ENCODE measurements at places on chromosomes 2 and 18.
A peak's percentile ranks its signal among the peaks of the same experiment; 100 is the strongest.

GRCh38 chr18:57803103-57803969, at the start of gene ATP8B1:
ATP8B1 (minus strand) TSS chr18:57803315; CDS start chr18:57731807, 71,508 bp downstream.
- DNase-seq: peak; percentile 74

GRCh38 chr2:173217116-173217840, 137.4 kb upstream of the CDCA7 start:
- no peak for DNase-seq

DNA sequence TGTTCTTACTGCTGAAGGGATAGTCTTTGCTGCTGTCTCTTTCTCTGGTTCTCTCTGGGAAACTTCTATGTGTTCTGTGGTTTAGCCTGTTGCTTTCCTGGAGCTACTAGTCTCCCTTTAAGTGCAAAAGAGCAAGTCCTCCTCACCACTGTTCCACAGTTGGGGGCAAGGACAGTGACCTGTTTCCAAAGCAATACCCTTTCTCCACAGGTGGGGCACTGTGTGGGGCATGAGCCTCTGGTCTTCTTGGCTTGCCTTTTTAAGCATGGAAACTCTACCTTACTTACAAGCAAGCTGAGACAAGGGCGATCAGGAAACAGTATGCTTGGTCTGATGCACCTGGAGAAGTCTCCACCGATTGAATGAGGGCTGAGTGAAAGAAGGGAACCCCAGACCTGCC, 156.7 kb downstream of the CPS1 start:
- DNase-seq: no peak

DNA sequence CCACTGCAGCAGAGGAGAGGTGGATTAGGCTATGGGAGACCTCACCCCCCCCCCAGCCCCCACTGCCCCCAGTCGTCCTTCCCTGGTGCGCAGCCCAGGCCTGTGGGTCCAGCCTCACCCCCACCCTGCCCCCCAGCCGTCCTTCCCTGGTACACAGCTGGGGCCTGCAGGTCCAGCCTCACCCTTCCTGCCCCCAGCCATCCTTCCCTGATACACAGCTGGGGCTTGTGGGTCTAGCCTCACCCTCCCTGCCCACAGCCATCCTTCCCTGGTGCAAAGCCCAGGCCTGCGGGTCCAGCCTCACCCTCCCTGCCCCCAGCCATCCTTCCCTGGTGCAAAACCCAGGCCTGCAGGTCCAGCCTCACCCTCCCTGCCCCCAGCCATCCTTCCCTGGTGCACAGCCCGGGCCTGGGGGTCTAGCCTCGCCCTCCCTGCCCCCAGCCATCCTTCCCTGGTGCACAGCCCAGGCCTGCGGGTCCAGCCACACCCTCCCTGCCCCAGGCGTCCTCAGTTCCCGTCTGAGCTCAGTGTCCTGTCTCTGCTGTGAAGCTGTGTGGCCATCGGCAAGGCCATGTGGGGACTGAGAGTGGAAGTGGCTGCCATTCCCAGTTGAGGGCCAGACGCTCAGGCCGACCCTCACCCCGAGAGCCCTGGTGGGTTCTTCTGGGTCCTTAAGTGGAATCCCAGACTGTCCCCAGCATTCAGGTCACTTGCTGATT, 86.8 kb upstream of the SNTG2 start:
- DNase-seq: no peak

- DNase-seq: no peak
These were observed 472.6 kb upstream of the NETO1 start for GRCh38 chr18:73340135-73340977.

DNA sequence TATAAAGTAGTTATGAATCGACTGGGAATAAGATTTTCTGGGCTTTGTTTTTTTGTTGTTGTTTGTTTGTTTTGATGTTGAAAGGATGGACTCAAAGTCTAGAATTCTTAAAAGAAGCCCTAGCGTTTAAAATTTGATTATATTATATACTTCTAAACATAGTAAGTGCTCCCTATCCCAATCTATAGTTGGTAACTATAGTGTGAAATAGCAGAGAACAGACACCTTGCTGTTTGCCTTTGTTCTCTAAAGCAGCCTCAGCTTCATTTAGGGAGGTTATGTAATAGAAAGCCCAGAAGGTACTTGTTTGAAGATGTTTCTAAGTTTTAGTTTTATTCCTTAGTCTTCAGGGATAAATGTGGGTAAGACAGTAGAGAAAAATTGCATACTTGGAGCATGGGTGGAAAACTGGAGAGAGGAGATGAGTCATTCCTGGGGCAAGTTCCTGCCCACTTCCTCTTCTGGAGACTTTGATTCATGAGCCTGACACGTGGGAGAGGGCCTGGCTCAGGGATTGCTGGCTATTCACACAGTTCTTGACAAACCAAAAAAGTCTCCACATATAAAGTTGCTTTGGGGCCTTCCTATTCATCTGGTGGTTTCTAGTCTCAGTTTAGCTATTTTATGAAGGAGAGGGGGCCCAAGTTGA, 131.9 kb downstream of the MYO1B start:
- peak; percentile 77 for DNase-seq

DNA sequence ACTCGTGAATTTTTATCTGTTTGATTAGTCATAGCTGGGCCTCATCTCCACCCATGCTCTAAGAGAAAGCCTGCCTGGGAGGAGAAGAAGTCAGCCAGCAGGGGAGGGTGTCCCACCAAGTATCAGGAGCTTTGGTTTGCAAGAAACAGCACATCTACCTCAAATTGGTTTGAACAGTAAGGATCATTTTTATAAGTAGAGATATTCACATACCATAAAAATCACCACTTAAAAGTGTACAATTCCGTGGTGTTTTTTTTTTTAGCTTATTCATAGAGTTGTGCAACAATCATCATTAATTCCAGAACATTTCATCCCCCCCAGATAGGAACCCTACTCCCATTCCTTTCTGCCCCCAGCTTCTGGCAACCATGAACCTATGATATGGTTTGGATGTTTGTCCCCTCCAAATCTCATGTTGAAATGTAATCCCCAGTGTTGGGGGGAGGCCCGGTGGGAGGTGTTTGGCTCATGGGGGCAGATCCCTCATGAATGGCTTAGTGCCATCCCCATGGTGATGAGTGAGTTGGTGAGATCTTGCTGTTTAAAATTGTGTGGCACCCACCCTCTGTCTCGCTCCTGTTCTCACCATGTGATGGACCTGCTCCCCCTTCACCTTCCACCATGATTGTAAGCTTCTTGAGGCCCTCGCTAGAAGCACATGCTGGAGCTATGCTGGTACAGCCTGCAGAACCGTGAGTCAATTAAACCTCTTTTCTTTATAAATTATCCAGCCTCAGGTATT, 36.2 kb upstream of the HS6ST1 start:
- DNase-seq: peak; percentile 25

- DNase-seq: no peak
These were observed 30.1 kb downstream of the IMPA2 start for GRCh38 chr18:12011199-12011956.

- no peak for DNase-seq
These were observed 48.6 kb downstream of the PTGR3 start for GRCh38 chr18:75160364-75160763.

DNA sequence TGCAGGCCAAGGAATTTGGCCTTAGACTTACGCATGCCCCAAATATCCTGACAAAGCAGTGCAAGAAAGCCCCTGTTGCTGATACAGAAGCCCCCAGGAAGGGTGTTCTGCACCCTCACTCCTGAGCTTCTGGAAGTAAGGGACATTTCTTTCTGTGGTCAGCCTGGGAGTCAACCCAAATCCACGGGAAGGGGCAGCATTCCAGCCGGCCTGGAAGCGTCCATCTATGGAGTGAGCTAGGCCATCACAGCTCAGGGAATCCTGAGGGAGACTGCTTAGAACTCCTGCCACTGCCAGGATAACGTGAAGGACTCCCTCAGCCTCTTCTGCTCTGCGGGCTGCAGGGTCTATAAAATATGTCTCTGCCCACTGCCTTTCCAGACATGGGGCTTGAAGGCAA, 173.9 kb downstream of the ANAPC1 start:
- DNase-seq: no peak

- DNase-seq: no peak
These were observed 67.3 kb upstream of the RMDN2 start for GRCh38 chr2:37857575-37858399.

GRCh38 chr2:24365826-24366225, 5.5 kb upstream of the ITSN2 start:
- DNase-seq: no peak

DNA sequence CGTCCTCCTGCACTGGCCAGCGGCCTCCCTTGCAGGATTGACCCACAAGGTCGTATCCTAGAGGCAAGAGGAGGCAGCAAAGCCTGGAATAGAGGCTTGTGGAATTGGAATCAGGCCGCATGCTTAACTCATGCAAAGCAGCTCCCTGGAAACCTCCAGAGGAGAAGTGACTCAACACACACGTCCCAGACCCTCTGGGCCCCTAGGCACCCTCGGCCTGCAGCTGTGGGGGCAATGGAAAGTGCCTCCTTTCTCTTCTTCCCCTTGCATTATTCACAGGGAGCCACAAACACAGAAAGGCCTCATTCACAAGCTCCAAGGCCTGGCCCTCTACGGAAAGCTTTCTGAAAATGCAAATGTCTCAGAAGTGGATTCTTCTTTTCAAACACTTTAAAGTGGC, 19.6 kb downstream of the SPATA3 start:
- DNase-seq: no peak

GRCh38 chr18:65439188-65439587, 311.6 kb upstream of the CDH7 start:
- no peak for DNase-seq
